ENCODE measurements at places on chromosomes 7 and 10.
A peak's percentile ranks its signal among the peaks of the same experiment; 100 is the strongest.

GRCh38 chr10:44178281-44178680 is 206.6 kb downstream of the CXCL12 start:
- DNase-seq = no peak

DNA sequence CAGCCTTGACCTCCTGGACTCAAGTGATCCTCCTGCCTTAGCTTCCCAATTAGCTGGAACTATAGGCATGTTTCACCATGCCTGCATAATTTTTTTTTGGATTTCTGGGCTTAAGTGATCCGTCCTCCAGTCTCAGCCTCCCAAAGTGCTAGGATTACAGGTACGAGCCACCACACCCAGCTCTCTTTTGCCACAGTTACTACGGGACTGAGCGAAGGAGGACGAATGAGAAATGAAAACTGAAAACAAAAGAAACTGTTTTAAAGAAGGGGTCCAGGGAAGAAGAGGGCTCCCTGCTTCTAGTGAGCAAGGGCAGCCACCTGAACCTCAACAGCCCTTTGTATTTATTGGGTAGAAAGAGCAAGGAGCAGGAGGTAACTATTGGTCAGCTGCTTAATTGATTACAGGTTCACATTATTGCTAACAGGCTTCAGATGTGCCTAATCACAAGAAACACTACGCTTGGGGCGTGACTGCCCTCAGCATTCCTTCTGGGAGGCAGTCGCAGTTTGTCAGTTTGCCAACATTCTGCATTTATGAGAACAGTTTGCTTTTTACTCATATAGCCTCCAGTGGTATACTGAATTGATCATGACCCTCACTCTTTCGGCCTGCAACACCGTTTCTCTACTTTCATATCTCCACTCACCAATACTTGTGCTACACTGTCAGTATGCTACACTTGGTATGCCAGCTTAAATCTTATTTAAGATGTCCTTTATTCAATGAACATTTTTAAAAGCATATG is 676.8 kb downstream of the DNAJB9 start:
- no peak for DNase-seq

DNA sequence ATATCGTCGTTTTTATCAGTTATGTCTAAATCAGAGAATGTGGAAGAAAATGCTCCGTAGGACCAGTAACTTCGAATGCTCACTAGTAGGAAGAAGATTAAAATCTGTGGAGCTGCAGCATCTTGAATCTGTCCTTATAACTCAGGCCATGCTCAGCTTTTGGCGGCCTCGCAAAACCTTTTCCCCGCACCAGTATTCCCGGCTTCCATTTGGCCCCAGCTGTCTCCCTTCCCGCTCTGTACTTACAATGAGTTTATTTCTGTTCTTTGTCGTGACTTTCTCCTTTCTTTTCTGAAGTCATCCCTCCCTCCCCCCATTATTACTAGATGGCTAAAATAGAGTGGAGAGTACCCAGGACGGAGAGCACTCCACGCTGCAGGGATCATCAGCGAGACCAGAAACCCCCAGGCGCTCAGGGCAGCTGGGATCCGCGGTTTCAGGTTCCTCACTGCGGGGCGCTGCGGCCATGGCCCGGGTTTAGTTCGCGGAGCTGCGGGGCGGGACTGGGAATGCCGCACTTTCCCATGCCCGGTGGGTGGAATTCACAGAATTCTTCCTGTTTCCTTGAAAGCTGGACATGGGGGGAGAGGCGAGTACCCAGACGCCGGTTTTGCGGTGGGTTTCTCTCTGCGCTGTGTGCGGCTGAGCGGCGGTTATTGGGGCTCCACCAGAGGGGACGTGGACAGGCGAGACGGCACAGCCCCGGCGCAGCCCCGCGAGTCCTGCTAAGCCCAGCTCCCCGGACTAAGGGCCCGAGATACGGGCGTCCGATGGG is 183.5 kb downstream of the POM121L12 start:
- no peak for DNase-seq

DNA sequence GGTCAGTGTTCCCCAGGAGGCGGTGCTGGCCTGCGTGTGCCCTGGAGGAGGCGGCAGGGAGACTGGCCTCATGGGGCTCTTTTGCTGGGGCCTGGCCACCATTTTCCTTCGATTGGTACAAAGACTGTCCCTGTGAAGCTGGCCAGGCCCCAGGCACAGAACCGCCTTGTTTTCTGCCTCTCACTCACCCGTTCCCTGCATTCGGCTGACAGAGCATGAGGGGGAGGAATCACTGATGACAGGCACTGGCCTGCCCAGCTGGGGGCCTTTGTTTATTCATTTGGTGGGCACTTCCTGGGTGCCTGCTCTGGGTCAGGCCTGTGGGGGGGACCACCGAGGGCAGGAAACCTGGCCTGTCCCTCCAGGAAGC is 139.2 kb downstream of the FAM53B start:
- DNase-seq = no peak

DNA sequence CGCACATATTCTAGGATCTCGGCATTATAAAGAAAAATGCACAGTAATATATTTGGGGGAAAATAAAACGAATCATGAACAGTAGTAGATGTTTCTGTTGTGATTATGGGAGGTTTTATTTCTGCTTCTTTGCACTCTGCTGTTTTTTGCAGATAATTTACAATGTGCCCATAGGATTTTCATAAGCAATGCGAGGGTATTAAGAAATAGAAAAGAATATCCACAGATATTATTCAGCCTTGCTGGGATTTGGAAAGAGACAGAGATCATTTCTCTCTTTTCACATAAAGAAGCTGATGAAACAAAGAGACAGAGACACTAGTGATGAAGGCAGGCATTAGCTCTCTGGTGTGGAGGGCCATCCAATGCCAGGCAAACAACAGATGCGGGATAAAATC is 158.6 kb downstream of the KCNMA1 start:
- no peak for DNase-seq

DNA sequence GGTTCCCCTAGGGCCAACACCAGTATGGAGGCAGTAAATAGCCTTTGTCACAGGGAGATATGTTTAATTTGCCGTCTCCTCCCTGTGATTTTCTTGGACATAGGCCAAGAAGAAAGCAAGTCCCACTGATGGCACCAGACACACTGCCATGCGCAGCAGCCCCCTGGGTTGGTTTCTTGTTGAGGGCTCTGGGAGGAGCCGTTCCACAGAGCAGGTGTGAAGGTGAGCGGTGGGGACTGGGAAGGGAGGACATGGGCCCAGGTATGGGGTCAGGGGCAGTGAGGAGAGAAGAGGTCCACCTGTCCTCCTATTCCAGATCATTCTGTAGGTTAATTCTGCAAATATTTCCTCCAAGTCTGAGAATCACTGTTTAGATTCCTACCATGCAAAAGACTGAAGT is 376.1 kb downstream of the PLXNA4 start:
- DNase-seq = no peak

GRCh38 chr10:95397747-95398146 is 106.9 kb upstream of the PDLIM1 start:
- DNase-seq = peak; percentile 83

DNA sequence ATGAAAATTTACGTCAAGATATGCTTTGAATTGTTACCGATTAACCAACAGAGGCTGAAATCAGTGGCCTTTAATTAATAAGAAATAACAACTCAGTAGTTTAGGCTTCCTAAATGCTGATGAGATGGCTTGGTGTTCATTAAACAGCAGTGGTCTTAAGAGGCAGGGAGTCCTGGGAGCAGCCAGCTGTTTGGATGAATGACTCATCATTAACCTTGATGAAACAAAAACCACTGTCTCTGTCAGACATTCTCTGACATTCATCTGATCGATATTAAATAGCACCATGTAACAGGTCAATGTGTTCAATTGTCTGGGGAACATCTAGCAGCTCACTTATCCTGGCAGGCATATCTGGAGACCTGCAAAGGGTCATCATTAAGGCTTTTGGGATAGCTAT is 234.2 kb upstream of the LRRN3 start:
- no peak for DNase-seq

DNA sequence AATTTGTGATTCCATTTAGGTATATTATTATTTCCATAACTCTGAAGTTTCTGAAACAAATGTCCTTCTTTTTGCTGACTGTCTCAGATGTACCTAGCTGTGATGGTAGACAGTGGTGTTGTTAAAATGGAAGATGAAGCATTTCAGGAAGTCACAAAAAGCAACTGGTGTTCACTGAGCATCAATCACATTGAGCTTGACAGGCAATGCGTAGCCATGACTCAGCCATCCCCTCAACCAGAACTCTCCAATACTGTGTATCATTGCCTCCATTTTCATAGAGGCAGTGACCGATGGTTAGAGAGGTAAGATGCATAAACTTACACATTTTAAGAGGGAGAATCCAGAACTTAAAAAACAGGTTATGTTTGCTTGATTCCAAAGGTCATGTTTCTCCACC is 434.0 kb downstream of the INHBA start:
- no peak for DNase-seq

Measured in suppressor macrophage treated with lipopolysaccharide for 4 hours (primary cell).